ENCODE measurements at places on chromosomes 13 and 19.

DNA sequence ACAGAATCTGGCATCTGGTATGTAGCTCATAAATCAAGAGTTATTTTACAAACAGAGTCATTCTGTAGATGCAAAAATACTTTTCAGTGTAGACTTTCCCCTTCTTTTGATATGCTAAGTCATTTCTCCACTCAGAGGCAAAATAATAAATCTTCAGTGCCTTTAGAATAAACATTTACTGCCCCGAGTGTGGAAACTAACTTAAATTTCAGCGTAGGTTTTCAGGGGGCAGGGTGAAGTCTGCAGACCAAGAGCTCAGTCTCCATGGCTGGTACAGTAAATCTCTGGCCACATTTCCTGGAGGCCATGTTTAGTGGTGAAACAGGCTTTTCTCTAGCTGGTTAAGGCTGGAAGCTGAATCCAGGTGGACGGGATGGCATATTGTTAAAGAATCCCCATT lies 13.1 kb upstream of the ADPRHL1 start:
- DNase-seq = no peak

GRCh38 chr13:113585896-113586295 lies 1.3 kb downstream of the TFDP1 start:
- DNase-seq = peak; percentile 67

GRCh38 chr13:22757530-22758120 lies 423.2 kb upstream of the SGCG start:
- DNase-seq = no peak

DNA sequence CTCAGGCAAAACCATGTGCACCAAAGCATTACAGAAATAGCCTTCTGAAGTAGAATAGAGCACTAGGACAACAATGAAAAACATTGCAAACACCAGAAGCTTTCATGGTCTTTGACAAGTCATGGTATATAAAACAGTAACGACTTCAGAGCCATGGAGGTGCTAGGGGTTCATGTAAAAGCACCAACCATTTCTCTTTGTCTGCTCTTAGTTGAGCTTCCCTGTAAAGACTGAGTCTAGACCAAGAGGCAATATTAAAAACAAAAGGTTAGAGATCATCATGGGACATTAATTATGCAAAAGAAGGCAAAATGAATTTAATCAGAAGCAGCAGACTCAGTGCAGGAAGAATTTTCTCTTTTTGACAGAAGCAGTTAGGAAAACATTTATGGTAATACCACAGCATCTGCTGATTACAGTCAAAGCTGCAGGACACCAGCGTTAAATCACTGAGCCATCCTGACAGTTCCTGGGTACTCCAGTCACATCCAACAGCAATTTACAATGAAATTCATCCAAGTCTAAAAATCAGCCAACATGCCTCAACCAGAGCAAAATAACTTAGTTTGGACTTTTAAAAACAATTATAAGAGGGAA lies 476.8 kb downstream of the DIAPH3 start:
- DNase-seq = no peak

GRCh38 chr19:13095393-13095784 lies 7.3 kb downstream of the LYL1 start:
- no peak for DNase-seq

DNA sequence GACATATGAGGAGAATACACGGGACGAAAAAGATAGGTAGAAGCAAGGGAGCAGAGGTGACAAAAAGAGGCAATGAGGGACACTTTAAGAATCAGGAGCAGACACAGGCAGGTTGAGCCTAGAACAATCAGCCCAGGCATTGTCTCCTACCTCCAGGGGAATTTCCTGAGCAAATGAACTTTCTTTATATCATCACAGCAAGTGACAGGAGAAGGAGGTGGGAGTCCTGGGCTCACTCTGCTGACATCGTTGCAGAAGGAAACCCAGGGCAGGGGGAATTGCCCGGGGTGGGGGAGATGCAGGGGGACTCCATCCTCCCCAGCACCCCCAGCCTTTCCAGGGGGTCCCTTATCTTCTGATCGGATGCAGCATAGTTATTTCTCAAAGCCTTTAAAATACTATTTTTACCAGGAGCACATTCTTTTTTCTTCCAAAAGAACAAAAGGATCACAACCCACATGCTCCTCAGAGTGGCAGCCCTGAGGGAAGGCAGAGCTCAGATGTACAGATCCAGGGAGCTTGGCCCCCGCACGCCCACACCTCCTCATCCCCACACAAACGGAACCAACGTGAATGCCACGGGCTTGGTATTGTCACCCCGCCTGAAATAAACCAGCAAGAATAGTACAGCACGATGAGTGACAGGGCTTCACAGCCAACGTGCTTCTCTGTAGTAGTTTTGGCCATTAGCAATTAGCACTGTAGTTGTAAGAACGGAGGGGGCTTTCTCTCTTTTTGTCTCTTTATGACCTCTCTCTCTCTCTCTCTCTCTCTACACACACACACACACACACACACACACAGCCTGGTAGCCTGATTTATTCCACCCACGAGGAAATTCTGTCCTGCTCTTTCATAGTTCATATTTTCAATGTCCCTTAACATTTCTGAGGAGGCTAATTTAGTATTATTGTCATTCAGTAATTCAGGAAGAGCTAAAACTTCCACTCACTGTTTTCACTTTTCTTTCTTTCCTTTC lies 169.5 kb upstream of the UBL3 start:
- no peak for DNase-seq

- DNase-seq = peak; percentile 85
Observed at GRCh38 chr19:5691822-5692722, 2.0 kb downstream of the RPL36 start.

DNA sequence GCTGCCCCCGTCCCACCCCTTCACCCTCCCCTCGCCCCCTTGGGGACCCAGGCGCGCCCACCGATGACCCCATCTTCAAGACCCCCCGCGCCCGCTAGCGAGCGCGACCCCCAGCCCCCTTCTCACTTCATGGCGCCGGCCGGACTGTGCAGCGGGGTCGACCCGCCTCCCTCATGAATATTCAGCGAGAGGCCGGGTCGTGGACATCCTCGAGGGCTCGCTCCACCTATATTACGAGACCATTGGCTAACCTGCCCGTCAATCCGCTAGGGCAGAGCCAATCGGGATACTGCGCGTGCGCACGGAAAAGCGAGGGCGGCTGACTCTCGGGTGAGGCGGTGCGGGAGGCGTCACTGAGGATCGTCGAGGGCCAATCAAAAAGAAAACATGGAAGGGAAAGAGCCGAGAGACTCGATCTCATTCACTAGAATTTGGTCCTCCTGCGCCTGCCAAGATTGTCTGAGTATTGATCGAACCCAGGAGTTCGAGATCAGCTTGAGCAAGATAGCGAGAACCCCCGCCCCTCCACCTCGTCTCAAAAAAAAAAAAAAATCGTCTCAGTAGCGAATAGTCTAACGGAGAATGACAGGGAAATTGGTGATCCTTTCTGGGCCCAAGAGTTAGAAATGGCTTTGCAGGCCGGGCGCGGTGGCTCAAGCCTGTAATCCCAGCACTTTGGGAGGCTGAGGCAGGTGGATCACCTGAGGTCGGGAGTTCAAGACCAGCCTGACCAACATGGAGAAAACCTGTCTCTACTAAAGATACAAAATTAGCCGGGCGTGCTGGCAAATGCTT lies at the start of gene ERCC2:
ERCC2 (minus strand) TSS at position 164 of the 795 bp plus-strand sequence; CDS start at position 131, 33 bp downstream.
- peak; percentile 100 for DNase-seq

GRCh38 chr13:110284779-110285484 lies 22.0 kb downstream of the COL4A1 start:
- no peak for DNase-seq
